Activated CD4-positive, alpha-beta T cell treated with anti-CD3 and anti-CD28 coated beads for 1 hour (primary cell): ENCODE measurements at places on chromosomes 11 and 22.
A peak's percentile ranks its signal among the peaks of the same experiment; 100 is the strongest.

DNA sequence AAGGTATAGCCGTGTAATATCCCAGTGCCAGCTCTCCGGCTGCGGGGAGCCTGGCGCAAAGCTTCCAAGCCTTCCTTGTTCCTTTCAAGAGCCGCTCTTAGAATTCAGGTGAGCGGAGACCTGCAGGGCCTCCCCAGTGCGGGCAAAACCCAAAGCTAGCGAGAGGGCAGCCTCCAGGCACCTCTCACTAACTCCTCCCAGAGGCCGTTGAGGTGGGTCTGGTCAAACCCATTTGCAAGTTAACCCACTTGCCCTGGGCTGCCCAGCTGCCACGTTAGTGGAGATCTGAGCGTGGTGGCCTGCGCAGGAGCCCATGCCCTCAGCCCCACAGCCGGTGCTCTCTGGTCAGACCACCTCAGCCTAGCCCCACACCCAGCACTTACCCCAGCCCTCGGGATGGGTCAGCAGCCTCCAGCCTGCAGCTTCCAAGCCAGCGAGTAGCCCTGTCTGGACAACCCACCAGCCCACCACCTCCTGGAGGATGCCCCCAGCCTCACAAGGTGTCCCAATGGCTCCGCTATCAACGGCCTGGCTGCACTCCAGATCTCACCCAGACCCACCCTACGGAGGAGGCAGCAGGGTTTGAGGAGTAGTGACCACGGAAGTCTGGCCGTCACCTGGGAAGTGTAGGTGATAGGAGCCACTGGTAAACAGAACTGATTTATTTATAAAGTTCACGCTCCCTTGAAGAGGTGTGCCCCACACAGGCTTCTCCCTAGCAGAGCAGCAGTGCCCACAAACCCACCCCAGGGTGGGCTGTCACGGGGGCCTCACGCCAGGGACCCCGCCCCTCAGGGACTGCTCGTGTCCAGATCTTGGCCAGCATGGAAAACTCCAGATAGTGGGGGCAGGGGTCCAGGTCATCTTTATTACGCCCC, 2.3 kb downstream of the ASCL2 start:
- no peak for DNase-seq

DNA sequence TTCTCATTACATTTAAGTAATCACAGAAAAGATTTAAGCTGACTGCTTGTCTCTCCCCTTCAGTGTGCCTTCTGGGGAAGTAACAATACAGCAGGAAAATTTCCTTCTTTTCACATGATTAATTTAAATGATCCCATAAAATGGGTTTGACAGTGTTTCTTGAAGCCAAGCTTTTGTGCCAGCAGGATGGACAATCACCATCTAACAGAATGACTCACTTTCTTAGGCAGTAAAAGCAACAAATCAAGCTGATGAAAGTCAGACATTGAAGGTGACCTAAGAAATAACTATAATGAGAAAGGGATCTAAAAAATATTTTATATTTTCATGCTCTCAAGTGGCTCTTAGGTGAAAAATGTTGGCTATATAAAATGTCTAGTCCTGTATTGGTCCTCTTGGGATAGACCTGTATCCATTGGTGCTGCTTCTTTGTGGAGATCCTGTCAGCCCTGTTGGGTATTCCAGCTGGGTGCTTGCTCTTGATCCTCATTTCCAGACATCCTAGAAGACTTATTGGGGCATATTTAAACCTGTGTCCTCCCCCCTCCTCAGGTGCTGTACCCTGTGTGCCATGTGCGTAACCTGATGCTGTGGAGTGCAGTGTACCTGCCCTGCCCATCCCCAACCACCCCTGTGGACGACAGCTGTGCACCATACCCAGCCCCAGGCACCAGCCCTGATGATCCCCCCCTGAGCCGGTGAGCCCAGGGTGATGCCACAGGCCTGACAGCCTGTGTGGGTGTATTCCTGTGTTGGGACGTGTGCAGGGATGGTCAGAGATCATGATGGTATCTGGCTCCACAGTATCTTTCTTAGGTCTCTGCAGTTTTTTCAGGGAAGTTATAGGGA, 62.7 kb upstream of the HORMAD2 start:
- no peak for DNase-seq

- no peak for DNase-seq
These were observed 4.5 kb upstream of the KCNE3 start for GRCh38 chr11:74471668-74472429.

DNA sequence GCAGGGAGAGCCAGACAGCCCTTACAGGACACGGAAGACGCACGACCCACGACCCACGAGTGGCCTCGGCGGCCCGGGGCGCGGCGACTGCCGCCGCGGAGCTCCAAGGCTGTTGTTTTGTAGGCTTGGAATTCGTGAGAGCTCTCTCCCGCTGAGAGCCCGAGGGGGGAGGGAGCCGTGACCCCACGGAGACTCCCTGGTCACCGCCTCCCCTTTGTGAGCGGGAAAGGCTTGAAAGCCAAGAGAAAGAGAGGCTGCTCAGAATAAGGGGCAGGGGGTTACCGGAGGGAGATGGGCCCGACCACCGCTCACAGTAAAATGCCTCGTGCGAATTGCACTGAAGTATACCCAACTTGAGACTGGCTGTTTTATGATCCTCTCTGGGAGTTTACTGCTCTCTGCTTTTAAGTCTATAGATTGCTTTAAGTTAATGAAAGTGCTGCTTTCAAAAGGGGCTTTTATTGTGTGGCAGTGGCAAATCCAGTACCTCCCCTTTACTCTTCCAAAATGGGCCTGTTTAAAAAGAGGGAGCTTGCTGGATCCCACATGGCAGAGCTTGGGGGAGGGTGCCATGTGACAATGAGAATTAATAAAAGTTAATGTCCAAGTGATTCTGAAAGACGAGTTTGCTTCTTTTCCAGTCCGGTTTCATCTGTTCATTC, 2.9 kb downstream of the PKNOX2 start:
- no peak for DNase-seq

GRCh38 chr22:23849009-23850006, 8.4 kb upstream of the SLC2A11 start:
- peak; percentile 78 for DNase-seq

GRCh38 chr22:40289991-40290459, 56.3 kb upstream of the ADSL start:
- peak; percentile 44 for DNase-seq

- no peak for DNase-seq
These were observed 61.3 kb downstream of the MN1 start for GRCh38 chr22:27740202-27740748.

DNA sequence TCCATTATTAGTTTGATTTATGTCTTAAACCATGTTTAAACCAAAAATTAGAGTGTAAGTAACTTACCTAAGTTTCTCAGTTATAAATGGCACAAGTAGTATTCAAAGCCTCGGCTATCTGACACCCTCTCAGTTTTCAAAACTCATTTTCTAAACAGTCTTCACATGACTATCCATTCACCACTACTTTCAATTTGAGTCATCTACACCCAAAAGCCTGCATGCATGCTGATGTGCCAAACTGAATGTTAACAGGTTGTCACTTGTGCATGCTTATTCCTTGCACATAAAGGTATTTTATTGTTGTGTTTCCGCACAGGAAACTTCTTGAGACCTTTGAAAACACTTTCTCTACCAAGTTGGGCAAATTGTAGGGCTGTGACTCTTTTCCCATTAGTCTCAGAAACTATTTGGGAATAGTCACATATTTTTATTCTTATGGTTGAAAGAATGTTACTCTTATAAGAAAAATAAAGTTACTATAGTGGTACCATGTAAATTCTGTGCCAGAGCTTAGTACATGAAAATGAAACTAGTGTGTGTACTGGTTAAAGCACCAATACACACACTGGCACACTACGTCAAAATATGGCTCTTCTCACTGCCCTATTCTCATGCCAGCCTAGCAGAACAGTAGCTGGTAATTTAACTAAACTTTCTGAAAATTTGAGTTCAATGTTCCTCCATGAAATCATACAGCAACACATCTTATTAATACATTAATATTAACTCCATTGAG, 2.2 kb upstream of the OR51E2 start:
- DNase-seq: no peak

DNA sequence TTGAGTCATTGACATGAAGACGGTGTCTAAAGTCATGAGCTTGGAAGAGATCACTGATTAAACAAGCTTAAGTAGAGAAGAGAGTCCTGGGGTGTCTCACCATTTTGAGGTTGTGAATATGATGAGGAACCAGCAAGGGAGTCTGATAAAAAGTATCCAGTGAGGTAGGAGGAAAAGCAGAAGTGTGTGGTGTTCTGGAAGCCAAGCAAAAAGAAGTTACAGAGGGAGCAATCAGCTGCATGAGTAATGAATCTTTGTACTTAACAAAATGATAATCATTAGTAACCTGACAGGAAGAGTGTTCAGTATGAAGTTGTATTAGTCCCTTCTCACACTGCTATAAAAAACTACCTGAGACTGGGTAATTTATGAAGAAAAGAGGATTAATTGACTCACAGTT, 131.3 kb downstream of the C11orf87 start:
- no peak for DNase-seq

GRCh38 chr11:10529279-10529678, 11.7 kb downstream of the RNF141 start:
- no peak for DNase-seq

GRCh38 chr11:1229471-1230120, 6.7 kb downstream of the MUC5B start:
- DNase-seq: no peak

DNA sequence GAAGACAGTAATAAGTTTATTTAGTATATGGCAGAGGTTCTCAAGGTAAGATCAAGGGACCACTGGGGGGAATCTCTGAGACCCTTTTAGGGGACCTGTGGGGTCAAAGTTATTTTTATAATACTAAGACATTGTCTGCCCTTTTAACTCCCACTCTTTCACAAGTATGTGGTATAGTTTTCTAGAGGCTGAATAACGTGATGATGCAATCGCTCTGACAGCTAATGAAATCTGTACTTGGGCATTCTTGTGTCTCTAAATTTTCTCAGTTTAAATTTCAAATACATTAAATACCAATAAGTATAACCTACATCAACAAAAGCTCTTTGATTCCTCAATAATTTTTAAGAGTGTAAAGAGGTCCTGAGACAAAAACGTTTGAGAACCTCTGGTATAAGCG, 147.9 kb downstream of the ATG16L2 start:
- DNase-seq: no peak

DNA sequence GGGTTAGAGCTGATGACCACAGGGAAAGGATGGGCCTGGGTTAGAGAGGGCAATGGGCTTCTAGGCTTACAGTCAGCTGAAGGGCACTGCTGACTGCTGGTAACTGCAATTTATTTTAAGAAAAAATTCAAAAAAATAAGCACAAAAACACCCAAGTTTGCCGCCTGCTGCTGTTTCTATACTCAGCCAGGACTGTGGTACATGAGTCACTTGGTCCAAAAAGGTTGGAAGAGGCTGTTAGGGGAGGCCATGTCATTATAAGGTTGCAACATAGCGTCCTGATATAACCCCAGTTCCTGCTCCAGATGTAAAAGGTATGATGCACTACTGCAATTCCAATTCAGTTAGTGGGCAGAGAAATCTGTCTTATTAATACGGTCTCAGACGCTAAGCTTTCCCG, 98.9 kb downstream of the ETS1 start:
- DNase-seq: no peak

- no peak for DNase-seq
These were observed 44.7 kb downstream of the CADM1 start for GRCh38 chr11:115459563-115459962.

GRCh38 chr11:59766542-59767224, 11.5 kb downstream of the STX3 start:
- no peak for DNase-seq

DNA sequence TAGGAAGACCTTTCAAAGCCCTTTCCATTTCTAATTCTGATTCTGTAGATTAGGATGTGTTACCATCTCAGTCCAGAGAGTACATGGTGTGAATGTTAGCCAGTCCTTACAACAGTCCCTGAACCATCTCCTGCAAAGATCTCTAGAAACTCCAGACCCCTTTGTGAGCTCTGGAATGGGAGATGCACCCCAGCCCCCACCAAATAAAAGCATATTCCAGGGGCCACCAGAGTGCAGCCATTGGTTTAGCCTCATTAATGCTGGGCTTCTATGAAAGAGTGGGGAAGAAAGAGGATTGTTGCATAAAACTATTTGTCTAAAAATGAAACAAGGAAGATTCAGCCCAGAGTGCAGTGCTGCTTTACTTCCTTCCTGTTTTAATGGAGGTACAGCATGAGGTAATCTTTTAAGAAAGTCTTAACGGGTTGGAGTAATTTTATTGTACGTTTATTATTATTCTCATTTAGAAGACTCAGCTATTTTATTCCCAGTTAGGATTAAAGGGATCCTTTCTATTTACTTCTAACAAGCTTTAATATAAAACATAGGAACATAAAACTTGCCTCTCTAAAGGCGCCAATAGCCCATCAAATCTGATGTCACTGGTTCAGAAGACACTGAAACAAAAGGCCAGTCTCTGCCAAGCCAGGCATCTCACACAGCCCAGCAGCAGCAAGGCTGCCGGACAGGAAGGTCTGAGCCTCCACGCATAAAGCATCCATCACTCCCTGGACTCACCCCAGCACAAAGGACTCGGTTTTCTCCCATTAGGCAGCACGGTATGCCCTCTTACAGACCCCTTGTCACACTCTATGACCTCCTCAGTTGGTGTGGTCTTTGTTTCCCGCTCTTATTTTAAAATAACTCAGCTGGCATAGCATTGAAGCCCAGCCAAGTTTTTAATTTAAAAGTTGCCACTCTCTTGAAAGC, 203.9 kb upstream of the BLID start:
- no peak for DNase-seq
